ENCODE measurements at places on chromosomes 16 and 17. TPM values are rescaled to one million over a fixed set of nuclear protein-coding genes. Genes with fewer than 3 reads are reported as not detected.

ASPA gene
- 19.1 TPM for total RNA-seq

RASD1 gene
- total RNA-seq = 10.7 TPM

ARHGAP44 gene
- total RNA-seq = 7.9 TPM

HEXD gene
- total RNA-seq = 40.5 TPM

ZNF23 gene
- 7.1 TPM for total RNA-seq

BEAN1 gene
- total RNA-seq = 0.99 TPM

JMJD6 gene
- 25.2 TPM for total RNA-seq
